ENCODE measurements at places on chromosomes 1 and 21.

DNA sequence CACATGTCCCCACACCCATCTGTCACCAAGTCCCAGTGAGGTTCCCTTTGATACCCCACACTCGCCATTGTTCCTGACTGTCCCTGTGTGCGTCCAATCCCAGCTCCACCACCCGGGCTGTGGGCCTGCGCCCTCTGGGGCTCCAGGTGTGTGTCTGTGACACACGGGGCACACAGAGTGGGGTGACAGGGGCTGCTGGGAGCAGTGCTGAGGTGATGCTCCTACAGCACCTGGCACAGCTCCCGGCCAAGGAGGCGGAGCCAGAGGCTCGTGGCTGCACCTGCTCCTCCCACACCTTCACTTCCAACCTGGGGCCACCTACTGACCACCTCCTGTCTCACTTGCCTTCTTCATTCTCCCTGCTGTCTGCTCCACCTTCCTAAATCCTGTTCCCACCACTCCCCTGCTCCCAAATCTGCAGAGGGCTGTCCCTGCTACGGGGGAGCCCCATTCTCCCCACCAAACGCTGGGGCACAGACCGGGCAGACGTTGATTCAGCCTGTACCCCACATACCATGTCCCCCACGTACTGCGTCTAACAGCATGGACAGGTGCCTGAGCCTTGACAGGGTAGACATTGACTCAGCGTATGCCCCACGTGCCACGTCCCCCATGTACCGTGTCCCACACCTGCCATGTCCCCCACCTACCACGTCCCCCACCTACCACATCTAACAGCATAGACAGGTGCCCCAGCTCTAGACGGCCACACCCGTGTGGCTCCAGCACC is 16.4 kb downstream of the WDR4 start:
- DNase-seq, result no peak

- no peak for DNase-seq
Observed at GRCh38 chr1:32393832-32394140, 455 bp downstream of the BSDC1 start.

DNA sequence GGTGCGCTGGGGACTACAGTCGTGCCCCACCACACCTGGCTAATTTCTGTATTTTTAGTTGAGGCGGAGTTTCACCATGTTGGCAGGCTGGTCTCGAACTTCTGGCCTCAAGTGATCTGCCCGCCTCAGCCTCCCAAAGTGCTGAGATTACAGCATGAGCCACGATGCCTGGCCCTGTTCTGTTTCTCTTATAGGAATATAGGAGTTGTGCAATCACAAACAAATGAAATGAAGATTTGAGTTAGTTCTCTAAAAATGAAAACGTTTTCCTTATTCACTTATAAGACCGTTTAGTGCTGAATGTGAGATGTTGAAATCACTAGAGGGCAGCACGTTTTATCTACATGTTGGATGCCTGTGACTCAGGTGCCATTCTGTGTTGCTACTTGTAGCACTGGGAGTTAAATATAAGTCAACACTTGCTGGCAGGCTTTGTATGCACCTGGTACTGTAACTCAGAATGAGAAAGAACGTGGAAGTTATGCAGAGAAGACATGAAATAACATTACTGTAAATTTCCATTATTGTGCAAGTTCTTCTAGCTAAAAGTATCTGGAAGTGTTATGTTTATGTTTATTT is 45.8 kb downstream of the MIGA1 start:
- no peak for DNase-seq

DNA sequence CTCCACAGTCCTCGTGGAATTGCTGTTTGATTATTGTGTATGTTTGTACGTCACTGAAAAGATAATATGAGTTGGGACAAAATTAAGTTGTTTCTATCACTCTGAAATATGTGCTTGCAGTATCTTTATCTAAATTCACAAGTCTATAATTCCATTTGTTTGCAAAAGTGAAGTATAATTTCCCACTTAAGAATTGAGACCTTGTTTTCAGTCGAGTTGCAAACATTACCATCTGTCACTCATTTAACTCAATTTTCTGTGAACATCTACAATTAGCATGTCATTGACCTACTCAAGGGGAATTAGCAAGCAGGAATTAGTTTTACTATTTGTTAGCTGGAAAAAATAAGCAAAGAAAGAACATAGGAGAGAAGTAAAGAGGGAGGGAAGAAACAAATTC is 195.8 kb downstream of the TPR start:
- no peak for DNase-seq

DNA sequence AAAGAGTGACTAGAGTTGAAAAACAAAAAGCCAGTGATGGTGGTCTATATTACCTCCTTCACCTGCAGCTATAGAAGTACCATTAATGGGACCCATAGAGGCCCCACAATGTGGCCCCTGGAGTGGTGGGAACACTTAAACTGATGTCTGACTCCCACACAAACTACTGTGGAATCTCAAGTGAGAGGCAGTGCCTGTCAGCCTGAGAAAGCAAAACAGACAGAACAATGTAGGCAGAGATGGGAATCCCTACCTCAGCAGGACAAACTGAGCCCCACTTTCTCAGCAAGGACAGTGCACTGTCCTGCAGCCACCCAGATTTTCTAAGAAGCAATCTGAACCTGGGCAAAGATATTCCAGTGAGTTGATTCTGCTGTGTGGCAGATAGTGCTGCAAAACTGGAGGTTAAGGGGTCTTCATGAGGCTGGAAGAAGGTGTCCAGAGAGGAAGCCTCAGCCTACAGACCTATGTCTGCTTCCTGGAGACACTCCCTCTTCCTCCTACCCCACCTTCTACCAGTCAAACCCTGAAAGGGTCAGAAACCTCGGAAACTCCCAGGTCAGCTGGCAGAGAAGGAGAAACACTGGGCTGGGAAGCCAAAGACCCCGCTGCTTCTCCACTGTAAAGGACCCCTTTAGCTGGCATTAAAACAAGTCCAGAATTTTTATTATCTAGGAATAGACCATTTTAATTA is 228.7 kb downstream of the C1orf94 start:
- no peak for DNase-seq

DNA sequence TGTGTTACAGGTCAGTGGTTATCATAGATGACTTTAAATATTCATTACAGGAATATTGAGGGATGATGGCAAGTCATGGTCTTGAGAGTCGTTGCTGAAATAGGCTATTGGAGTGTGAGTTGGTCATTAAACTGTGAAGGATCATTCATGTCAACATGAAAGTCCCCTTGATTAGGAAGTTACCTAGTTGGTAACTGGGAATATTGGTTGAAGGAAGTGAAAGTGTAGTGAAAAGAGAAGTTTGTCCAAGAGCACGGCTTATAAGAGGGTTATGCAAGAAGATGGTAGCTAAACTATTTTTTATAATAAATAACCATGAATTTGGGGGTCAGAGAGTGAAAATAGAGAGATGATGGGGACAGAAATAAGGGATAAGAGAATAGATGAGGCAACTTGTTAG is 16.9 kb downstream of the CRB1 start:
- DNase-seq, result no peak

GRCh38 chr1:225652729-225653462 is at the start of gene ENAH:
ENAH (minus strand) TSS chr1:225653123; CDS start chr1:225652690, 433 bp downstream.
- peak; percentile 91 for DNase-seq

GRCh38 chr21:40647706-40648105 is 199.3 kb downstream of the DSCAM start:
- DNase-seq, result peak; percentile 36

- DNase-seq, result no peak
Observed at GRCh38 chr1:183061194-183061593, 38.0 kb downstream of the LAMC1 start.

DNA sequence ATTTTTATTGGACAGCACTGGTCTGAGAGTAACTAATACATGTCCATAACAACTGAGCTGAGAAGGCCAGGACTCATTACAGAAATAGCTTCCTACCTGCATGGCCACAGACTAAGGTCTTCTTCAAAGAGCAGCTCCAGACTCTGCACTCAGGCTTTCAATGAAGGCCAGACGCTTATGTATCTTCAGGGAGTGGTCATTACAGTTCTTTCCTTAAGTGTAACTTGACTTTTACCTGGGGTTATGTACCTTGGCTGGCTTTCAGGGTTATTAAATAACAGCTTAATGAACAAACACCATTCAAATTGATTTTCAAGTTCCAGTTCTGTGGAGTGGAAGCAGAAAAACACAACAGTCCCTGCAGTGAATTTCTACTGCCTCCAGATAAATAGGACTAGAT is 23.8 kb upstream of the SLC22A15 start:
- no peak for DNase-seq

GRCh38 chr1:31669433-31669785 is 24.7 kb upstream of the PEF1 start:
- DNase-seq, result no peak

- no peak for DNase-seq
Observed at GRCh38 chr21:41851090-41851790, 27.9 kb downstream of the PRDM15 start.

- DNase-seq, result peak; percentile 34
Observed at GRCh38 chr1:245742896-245743295, 588.1 kb downstream of the KIF26B start.

GRCh38 chr1:146031476-146031875 is 9.9 kb upstream of the HJV start:
- no peak for DNase-seq

- DNase-seq, result peak; percentile 66
Observed at GRCh38 chr1:1946540-1946939, 27.5 kb upstream of the TMEM52 start.

GRCh38 chr1:204524986-204525385 is 8.8 kb downstream of the MDM4 start:
- no peak for DNase-seq

- no peak for DNase-seq
Observed at GRCh38 chr1:167515461-167515860, 2.9 kb downstream of the CD247 start.

DNA sequence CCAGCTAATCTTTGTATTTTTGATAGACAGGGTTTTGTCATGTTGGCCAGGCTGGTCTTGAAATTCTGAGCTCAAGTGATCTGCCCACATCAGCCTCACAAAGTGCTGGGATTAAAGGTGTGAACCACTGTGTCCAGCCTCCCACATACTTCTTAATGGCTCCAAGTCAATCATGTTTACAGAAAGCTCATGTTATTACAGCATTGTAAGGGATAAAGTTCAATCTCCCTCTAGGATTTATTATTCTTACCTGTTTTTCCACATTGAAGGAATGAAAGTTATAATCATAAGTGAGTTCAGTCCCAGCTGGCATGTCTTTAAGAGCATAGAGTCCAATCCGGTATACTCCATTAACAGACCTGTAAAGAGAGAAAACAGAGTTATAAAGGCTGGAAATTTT is 39.4 kb downstream of the RUSC1 start:
- DNase-seq, result no peak

DNA sequence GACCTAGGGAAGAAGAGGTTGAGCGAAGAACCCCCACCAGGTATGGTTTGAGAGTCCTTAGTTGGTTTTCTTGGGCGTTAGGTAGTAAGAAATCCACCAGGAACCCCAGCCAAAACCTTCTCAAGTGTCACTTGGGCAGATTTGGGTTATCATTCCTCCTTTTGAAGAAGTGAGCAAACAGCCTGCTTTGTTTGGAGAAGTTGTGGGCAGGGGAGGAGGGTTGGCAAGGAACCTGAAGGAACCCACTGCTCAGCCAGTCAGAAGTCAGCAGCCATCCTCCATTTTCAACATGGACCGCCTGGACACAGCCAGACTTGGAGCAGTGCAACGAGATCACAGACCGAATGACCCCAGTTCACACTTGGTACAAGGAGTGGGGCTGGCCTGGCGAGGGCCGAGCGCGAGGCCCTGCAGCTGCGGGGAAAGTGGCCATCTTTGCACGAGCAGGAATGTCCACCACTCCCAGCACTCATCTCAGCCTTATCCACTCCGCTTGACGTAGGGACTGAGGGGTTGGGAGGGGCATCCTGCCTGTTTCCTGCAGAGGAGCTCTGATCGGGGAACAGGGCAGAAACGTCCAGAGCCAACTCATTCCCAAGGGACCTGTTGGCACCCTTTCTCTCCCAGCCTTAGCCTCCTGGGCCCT is 7.2 kb downstream of the ADPRS start:
- peak; percentile 38 for DNase-seq

DNA sequence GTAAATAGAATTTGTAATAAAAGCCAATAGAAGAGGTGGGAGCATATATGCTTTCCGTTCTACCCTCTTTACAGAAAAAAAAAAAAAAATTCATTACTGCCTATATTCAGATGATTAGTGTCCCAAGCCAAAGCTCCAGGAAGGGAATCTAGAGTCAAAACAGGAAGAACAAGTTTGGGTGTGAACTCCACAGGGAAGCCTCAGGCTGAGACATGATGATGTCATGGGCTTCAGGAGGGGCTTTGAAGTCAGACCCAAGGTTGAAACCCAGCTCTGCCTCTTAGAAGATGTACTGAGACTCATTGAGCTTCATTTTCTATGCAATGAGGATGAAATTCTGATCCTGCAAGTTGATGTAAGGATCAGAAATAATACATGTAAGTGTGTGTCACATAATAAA is 250.0 kb upstream of the ADGRL2 start:
- no peak for DNase-seq

DNA sequence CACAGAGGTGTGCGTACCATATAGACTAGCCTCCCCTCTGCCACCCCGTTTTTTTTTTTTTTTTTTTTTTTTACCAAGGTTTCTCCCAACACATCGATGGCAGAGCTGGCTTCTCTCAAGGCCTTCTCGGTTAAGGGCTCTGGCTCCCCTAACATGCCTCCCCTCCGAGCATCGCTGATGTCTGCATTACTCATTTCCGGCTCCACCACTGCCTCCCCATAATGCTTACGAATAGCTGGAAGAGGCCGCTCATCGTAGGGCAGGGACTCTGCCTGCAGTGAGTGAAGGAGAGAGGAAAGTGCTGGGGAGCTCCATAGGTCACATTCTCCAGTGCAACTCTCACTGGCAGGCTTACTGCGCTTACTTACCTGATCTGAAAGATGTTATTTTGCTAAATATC is 20.6 kb downstream of the CEP104 start:
- DNase-seq, result no peak

DNA sequence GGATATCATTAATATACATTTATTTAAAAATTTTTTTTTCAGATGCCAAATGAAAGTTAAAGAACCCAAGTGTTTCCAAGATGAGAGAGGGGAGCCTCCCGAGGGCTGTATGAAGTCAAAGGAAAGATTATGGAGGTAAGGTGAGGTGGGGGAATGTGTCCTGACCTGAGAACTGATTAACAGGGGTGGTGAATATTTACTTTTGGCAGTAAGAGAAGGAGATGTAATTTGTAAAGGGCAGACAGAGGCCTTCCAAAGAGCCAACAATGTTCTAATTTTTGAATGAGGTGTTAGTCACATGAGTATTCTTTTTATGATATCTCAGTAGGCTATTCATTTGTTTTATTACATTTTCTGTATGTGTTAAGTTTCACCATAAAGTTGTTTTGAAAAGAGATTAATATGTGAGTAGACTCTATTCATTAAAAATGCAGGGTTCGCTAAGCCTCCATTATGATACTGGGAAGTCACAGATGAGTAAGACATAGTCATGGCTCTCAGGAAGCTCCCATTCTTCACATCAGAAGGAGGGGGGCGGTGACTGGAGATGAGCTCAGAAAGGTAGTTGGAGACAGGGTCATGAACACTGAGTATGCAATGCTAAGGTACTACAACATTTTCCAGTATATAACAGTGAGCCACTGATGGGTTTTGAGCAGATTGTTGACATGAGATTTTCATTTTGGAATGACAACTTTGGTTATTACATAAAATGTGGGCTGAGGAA is 62.4 kb upstream of the TNFSF18 start:
- DNase-seq, result no peak

- DNase-seq, result no peak
Observed at GRCh38 chr1:36148821-36149236, 457 bp downstream of the TRAPPC3 start.
